ENCODE measurements at places on chromosomes 13 and 19.

DNA sequence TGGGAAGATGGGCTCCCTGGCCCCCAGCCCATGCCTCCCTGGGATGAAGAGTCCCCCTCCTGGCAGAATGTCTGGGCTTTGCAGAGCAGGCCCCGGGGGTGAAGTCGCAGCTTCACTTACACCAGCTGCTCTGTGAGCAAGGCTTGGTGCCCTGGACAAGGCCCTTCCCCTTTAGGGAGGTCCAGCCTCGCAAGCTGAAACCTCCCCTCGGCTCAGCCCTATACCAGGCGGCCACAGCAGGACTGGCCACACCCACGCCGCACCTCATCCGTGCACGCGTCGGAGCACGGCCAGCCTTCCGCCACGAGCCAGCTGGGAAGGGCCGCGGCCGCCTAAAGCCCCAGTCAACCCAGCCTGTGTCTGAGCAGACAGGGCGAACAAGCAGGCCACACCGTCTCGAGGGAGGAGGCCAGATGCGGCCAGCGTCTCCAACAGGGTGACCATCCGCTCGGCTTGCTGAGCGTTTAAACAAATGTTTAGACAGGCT, 83.2 kb upstream of the MCF2L start:
- DNase-seq: no peak

DNA sequence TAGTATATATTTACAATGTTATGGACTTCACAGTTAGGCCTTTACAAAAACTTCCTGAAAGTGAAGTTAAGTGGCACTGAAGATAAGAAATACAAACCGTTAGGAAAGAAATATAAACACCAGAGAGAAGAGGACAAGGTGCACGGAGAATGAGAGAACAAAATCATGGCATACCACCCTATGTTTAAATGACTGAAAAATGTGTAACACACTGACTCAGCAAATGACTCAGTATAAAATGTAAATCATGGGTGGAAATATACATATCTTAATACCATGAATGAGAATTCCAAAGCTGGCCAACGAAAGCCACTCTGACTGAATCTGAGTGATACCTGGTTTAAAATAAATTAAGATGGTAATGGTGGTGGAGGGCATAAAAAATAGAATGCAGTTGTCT, 260.8 kb downstream of the DNAJC15 start:
- no peak for DNase-seq

DNA sequence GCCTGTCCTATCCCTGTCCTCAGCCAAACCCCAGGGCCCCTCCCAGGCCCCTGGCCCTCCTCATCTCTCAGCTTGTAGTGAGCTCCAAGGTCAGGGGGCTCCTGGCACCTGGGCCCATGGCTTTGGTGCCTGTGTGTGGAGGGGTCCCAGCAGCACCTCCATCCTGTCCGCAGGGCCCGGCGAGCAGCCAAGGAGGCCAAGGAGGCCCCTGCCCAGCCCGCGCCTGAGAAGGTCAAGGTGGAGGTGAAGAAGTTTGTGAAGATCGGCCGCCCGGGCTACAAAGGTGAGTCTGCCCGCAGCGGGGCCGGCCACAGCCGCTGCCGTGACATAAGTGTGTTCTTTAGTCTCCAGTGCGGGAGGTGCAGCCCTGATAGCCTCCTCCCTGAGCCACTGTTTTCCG, 3.9 kb upstream of the AMH start:
- no peak for DNase-seq

DNA sequence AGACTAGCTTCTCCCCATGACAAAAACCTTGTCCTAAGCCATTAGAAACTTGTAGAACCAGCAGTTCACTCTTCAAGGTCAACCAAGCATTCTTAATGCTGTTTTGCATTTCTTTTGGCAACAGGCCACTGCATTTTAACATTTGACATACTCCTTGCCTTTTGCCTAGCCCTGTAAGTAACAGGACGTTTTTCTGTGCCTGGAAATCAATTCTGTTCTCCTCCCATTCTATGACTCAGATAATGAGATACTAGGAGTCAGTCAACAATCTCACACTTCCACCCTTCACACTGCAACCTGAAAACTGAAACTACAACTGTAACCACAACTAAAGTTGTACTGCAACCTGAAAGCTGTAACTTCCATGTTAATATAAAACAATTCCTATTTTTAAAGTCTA, 268.7 kb downstream of the MZT1 start:
- no peak for DNase-seq

GRCh38 chr13:112245989-112246388, 130.2 kb upstream of the SPACA7 start:
- DNase-seq: no peak

DNA sequence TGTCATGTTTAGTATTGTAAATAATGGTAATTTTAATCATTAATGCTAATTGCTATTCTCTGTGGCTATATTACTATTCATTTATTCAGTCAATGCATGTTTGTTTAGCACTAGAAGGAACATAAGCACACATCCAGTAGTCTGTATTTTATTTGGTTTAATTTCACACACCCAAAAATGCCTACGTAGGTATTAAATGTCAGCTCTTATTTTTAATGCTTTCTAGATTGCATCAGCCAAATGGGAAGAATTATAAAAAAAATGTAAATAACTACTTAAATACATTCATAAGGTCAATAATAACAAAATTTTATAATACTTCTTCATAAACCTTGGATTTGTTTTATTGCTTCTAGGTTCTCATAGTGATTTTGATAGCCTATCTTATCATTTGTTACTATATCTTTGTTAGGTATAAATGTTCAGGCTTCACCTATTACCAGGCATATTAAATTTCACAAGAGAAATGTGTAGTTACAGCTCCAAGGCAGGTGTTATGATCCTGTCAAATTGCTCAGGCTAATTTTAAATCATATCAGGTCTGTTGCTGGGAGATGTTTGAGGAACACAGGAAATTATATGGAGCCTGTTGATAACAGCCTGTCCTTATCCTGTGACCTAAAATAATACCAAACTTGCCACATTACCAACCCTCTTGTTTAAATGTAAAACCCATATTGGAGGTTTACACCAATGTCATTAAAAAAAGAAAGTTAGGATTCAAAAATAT, 34.4 kb downstream of the ITGBL1 start:
- no peak for DNase-seq

DNA sequence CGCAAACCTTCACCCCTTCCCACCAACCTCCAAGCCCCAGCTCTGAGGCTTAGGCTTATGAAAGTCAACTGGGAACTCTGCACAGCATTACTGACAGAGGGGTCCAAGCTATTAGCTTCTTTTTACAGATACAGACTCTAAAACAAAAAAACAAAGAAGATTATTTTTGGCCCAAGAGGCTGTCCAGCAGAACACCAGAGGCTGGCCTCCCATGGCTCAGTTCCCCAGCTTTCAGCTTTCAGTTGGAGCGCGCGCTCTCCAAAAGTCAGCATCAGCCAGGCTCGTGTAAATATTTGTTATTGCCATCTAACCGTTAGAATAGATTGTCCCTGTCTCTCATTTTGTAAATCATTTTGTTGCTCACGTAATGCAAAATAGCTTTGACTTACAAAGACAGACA, 58.4 kb downstream of the ZIC5 start:
- DNase-seq: no peak

All from stimulated activated CD8-positive, alpha-beta memory T cell treated with anti-CD3 and anti-CD28 coated beads, Interleukin-7, amount 100 ng/mL, for 24 hours (primary cell).